Thymus (tissue), 14 donors: ENCODE measurements at places on chromosomes 16 and 17. TPM values are rescaled to one million over a fixed set of nuclear protein-coding genes. Genes with fewer than 3 reads are reported as not detected.

Gene KRTAP4-4
- total RNA-seq, result not detected

Gene ZNF48
- 12.9 TPM for total RNA-seq

DNA sequence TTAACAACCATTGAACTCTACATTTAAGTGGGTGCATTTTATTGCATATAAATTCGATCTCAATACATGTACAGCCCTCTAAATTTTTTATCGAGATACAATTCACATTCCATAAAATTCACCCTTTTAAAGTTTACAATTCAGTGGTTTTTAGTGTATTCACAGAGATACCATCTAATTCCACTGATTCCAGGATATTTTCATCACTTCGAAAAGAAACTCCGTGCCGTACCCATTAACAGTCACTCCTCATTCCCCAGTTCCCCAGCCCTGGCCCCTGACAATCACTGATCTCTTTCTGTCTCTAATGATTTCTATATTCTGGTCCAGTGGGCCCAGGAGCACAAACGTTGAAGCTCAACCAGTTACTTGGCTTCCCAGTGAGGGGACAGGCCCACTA is 61.4 kb downstream of the CYB5B start:
- no peak for DNase-seq

- DNase-seq, result no peak
Observed at GRCh38 chr17:9169116-9169515, 147.8 kb downstream of the NTN1 start.

DNA sequence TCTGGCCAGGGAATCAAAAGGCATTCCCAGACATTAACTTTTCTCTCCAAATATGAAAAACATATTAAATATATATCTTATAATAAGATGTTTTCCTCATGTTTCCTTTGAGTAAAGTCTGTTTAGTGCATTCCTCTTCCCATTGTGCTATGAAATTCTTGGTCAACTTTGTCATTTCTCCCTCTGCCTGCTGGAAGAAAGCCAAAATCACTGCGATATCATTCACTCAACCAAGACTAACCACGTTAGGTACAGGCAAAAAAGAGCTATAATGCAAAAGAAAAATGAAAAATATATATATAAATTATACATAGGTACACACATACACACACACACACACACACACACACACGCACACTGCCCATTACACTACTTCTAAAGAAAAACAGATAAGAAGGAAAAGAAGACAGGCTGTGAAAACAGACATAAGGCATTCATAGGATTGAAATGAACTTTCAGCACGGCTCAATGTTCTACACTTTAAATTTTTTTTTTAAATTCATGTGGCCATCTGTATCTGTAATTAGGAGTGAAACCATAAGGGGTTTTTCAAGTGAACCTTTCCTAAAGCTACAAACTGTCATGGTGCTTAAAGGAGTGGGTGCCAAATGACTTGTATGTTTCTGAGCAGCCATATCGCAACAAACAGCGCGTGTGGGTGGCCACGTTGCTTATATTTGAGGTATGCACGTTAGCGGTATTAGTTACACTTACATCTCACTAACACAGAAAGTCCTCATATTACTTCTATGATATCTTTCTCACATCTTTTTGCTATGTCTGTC is 71.6 kb upstream of the PSMD7 start:
- no peak for DNase-seq

- no peak for DNase-seq
Observed at GRCh38 chr17:17467016-17467415, 9.8 kb upstream of the MED9 start.

- no peak for DNase-seq
Observed at GRCh38 chr16:10708969-10709368, 14.2 kb upstream of the TEKT5 start.

- DNase-seq, result no peak
Observed at GRCh38 chr16:11093572-11094074, 149.3 kb downstream of the CLEC16A start.
